Right atrium auricular region (tissue), 2 donors: ENCODE measurements at places on chromosomes 1 and 21. TPM values are rescaled to one million over a fixed set of nuclear protein-coding genes. Genes with fewer than 3 reads are reported as not detected.
A peak's percentile ranks its signal among the peaks of the same experiment; 100 is the strongest.

- DNase-seq: peak; percentile 91
These were observed 16.1 kb upstream of the LRRC8D start for GRCh38 chr1:89804642-89805237.

Gene NBPF6
- not detected for total RNA-seq

DNA sequence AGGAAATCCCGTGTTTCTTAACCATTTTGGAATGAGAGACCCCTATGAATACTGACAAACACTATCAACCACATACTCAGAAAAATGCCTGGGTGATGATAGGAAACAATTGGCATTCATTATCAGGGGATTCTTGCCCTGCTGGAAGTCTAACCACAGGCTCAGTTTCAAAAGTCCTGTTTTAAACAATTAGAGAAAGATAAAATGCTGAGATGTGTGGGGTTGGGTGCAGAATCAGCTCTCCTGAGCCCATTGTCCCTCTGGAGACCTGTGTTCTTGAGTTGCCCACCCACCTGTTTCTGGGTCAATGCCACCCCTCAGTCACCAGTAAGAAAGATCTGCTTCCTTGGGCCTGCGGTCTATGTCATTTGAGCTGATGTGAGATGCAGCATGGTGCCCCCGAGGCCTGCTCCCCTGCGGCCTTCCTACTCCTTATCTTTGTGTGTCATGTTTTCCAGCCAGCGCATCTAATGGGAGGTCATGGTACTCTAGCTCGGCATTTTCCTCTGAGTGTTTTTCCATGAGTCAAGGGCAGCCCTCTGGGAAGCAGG lies 130.3 kb upstream of the PLXNA2 start:
- no peak for DNase-seq

Gene TMCO4
- total RNA-seq: 10.7 TPM

DNA sequence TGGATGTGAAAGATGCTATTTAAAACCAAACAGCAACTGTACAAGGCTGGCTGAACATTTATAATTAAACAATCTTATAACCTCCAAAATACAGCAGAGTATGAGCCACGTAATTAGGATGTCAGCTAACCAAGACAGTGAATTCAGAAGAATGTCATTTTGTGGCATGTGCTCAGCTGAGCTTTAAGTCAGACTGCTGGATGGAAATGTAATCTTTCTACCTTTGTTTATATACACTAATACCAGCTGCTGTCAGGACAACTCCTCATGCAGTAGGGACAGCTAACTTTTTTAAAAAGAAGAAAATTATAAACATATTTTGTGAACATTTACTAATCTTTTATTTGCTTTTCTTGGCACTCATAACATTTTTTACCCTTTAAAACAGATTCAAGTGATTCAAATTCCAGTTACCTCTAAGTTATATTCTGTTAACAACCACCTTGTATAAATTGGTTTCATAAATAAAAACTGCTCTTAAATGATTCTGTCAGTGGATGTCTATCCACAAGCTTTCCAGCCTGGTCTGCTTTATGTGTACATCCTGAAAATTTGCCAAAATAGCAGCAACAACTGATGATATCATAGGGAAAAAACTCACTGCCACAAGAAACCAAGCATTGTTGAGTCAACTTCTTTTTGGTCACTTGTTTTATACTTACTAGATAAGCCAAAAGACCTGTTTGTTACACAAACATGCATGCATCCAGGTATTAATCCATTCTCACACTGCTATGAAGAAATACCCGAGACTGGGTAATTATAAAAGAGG lies 36.1 kb downstream of the DPH5 start:
- no peak for DNase-seq

GRCh38 chr1:56715156-56715555 lies 70.0 kb downstream of the PRKAA2 start:
- no peak for DNase-seq

DNA sequence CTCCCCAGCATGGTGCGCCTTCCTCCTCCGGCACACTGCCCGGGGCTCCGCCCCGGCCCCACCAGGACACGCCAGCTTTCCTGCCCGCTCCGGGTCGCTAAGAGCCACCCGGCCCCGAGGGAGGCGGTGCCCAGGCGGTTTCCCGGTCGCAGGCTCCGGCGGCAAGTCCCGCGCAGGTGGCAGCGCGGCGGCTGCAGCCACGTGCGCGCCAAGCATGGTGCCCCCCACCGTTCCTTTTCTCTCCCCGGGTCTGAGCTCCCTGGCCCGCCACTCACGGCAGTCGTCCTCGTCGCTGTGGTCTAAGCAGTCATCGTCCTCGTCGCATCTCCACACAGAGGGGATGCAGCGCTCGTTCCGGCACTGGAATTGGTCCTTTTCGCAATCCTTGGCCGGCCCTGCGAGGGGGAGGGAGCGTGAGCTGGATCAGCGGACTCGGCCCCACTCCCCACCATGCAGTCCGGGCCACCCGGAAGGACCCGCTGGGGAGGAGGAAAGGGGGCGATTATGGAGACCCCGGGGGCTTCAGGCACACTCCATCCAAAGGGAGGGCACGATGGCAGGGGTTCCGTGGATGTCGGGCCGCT lies 1.2 kb downstream of the LRP8 start:
- no peak for DNase-seq

DNA sequence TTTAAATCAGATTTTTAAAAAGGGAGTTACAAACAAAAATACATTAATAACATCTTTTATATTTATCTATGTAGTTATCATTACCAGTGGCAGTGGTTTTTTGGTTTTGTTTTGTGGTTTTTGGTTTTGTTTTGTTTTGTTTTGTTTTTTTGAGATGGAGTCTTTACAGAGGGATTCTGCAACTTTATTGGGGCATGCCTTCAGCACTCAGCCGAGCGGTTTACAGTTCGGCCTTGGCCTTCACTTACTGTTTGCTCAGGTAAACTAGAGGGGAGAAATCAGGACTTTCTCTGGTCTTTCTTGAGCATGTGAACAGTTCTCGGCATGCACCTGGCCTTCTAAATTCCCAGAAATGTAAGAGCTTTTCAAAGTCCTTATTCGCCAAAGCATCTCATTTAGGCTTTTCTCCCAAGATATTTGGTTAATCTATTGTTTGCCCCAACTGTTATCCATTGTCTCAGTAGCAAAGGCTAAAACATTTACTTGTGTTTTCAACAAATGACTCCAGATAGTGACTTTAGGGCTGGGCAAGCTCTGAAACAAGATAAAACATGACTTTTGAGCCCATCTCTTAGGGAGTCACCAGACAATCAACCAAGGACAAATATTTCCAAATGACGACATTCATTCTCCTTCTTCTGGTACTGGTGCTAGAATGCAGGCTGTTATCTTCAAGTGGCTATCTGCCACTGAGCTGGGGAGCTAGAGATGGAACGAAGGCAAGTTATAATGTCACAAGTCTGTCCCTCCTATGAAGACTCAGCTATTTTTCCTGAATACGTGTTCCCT lies 48.4 kb upstream of the ADORA3 start:
- DNase-seq: no peak

Gene ECE1
- total RNA-seq: 83.7 TPM

DNA sequence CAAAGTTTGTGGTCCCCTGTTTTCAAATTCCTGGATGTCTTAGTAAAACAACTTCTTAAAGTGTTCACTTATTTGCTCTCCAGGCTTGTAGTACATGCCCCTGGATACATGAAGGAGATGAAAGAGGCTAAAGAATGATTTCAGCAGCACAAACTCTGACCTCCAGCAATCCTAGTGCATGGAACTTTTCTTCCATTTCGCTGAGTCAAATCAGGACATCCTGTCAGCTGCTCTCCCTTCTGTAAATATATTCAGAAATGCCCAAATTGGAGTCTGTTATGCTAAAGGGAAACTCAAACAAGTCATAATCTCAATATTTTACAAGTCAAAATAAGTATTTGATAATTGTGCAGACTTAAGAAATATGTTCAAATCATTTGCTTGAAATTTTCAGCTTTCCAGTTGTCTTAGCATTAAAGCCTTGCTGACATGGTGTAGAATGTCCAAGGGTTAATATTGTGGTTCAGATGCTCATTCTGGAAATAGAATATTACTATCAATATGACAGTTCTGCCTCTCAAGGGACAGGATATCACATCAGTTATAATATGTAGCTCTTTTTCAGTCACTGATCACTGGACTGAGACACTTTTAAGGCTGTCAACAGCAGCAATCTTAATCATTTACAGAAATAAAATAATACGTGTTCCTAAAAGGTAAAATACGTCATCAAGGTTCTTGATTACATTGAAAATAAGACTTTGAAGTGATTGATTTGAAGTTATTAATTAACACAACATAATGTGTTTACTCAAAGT lies 1157.3 kb downstream of the PLA2G4A start:
- no peak for DNase-seq

- no peak for DNase-seq
These were observed 60.6 kb downstream of the PTPRC start for GRCh38 chr1:198699167-198700015.

Gene GUCA2B
- not detected for total RNA-seq

- no peak for DNase-seq
These were observed 3.8 kb upstream of the TCEA3 start for GRCh38 chr1:23428136-23428905.

DNA sequence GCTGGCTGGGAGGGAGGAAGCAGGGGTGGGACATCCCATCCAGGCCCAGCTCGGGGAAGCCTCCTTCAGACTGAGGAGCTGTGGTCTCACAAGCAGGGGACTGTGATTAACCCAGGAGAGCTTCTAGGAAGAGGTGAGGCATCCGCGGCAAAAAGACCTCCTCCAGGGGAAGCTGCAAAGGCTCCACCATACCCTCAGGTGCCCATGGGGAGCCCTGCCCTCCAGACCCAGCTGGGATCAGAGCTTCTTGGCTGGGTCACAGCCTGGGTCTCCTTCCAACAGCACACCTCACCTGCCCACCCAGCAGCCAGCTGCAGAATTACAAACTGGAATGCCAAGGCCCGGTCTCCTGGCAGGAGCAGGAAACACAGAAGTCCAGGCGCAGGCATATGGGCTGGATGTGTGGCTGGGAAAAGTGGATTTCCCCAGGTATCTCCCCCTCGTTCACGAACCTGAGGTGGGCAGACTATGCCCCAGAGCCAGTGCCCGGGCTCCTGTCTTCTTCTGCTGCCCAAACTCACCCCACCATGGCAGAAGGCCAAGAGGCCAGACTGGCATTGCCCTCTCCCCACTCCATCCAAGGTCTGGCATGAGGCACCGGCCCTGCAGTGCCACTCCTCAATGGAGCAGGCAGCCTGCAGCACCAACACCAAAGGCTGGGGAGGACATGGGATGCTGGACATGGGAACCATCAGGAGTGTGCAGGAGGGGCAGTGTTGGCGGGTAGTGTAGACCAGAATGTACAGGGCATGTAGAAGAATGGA lies 15.4 kb upstream of the ARF1 start:
- DNase-seq: no peak

DNA sequence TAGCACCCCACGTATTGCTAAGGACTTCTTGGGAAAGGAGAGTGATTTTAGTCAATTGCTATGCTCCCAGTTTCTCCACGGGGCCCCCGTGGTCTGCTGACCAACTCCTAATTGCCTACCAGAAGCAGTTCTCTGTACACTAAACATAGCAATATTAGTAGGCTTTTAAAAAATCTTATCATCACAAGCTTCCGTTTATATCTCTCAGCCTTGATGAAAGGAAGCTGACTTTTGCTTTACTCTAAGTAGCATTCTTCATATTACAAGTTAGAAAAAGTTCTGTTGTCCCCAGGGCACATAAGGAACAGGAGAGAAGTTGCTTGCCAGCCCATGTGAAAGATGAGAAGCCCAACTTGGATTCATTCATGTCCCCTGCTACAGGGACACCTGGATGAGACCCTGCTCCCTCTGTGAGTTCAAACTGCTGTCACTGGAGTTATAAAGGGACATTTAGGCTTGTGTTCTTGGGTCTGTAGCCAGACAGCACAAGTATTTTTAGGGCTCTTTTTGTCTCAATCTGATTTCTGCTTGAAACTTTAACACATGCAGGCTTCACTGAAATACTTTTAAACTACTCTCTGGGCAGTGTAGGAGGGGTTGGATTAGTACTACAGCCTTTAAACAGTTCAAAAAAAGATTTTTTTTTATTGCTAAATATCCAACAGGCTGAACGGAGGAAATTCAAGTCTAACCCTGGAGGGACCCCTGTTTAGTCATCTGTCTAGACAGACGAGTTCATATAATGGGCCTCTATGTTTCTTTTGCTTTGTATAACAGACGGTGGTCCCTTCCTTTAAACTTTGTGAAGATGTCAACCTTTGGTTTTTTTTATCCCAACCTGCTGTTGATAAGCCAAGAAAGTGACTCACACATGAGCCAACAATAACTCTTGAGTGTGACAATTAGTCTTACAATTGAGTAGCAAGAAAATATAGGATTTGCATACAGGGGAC lies 29.5 kb downstream of the TGFB2 start:
- no peak for DNase-seq

DNA sequence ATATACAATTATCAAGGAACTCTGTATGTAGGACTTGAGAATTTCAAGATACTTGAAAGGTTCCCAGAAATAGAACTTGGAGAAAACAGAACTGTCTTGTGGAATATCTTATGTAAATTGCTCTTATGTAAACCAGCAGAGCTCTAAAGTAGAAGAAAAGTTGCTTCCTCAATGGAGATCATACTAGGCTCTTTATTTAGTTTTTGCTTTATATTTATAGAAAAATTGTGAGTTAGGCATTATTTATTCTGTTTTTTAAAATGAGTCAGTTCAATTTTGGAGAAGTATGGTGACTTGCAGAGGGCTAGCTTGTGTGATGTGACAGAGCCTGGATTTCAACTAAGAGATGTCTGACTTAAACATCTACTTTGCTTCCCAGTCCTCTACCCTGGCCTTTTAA lies 40.4 kb downstream of the ATP6V1G3 start:
- DNase-seq: no peak

GRCh38 chr1:5274527-5274926 lies 620.1 kb downstream of the AJAP1 start:
- DNase-seq: no peak

Gene AMY2A
- total RNA-seq: not detected

Gene ANKRD34A
- 3.4 TPM for total RNA-seq

GRCh38 chr1:224770336-224770693 lies 154.2 kb downstream of the CNIH3 start:
- DNase-seq: no peak

Gene S100A7A
- not detected for total RNA-seq

Gene SELL
- total RNA-seq: 2.2 TPM

Gene LIPI
- not detected for total RNA-seq

Gene TMEM201
- total RNA-seq: 17.2 TPM

Gene TMEM35B
- total RNA-seq: 30.6 TPM
